ENCODE measurements at places on chromosomes 7 and 10. TPM values are rescaled to one million over a fixed set of nuclear protein-coding genes. Genes with fewer than 3 reads are reported as not detected.

DNA sequence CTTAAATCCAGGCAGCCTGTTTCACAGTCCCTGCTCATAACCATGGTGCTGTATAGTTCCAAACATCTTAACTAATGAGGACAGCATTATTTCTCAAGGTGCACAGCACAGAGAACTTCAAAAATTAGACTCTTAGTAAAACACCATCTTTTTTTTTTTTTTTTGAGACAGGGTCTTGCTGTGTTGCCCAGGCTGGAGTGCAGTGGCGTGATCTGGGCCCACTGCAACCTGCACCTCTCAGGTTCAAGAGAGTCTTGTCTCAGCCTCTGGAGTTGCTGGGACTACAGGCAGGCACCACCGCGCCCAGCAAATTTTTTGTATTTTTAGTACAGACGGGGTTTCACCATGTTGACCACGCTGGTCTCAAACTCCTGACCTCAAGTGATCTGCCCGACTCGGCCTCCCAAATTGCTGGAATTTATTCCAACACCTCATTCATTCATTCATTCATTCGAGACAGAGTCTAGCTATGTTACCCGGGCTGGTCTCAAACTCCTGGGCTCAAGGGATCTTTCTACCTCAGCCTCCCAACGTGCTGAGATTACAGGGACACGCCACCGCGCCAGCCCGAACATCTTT lies 507 bp upstream of the TMEM254 start:
- DNase-seq, result no peak

GRCh38 chr10:110576220-110576619 lies 8.7 kb downstream of the SMC3 start:
- DNase-seq, result no peak

- DNase-seq, result no peak
Measured at GRCh38 chr10:62584731-62585130, 210.6 kb downstream of the ZNF365 start.

GRCh38 chr7:72321081-72321480 lies 91.1 kb downstream of the CALN1 start:
- DNase-seq, result no peak

DNA sequence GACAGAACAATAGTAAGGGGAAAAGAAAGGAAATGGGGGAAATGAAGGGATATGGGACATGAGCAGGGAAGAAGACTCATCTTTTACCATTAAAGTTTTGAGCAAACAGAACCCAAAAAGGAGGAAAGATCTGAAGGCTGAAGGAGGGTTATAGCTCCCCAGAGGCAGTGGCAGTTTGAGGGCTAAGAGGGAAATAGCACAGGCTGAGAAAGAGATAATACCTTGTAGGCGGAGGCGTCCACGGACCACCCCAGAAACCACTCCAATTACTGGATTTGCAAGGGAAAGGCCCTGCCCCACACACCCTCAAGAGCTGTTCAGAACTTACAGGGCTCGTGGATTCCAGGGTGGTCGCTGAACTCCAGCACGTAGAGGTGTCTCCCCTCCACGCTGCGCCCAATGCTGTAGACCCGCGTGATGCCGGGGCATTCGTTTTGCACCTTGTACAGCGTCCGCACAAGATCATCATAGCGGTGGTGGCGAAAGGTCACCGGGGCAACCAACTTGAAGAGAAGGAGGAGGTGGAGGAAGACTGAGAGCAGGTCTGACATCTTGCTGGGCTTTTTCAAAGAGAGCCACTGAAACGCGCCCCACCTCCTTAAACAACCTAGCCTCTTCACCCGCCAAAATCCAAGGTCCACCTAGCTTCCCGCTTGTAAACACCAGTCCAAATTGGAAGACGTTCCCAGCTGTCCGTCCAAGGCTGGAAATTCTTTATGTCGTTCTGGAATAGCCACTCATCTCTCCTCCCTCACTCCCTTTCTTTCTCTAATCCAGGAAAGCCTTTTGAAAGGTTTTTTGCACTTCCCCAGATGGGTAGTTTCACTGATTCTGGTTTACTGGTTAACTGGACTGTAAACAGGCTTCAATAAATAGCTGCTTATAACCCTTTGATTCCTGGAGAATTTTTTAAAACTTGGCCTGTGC lies at the start of gene CPN1:
Gene CPN1 (minus strand): TSS at position 795 of the 927 bp plus-strand sequence. CDS start 244 bp downstream, at position 551.
- DNase-seq, result no peak

GRCh38 chr7:1922071-1922869 lies 252.2 kb downstream of the ELFN1 start:
- DNase-seq, result no peak

The RGR gene
- not detected for total RNA-seq

All from mesothelial cell of epicardium (in vitro differentiated cells).